Endothelial cell of umbilical vein (primary cell): ENCODE measurements at places on chromosomes 1 and 21.

DNA sequence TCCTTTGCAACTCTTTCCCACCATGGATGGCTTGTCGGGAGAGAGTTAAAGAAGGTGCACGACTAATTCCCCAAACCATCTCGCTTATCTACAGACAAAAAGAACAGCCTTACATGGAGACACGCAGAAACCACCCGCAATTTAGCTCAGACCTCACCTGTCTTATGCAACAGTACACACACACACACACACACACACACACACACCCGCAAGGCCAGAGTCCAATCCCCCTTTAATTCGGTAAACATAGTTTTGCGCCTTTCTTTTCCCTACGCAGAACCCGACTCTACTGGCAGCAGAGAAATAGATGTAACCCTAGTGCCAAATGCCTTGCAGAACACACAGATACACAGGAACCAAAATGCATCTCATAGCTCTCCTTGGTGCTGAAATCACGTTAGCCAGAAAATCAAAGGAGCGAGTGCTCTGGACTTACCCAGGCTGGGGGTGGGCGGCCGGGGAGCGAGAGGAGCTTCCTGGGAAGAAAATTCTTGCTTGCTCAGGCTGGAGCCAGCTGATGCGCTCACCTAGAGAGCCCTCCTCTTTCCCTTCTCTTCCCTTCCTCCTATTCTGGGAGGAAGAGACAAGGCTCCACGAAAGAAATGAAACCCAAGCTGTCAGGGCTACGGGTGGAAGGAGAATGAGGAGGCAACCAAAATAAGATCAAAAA is 470 bp downstream of the TNR start:
- peak; percentile 55 for DNase-seq

DNA sequence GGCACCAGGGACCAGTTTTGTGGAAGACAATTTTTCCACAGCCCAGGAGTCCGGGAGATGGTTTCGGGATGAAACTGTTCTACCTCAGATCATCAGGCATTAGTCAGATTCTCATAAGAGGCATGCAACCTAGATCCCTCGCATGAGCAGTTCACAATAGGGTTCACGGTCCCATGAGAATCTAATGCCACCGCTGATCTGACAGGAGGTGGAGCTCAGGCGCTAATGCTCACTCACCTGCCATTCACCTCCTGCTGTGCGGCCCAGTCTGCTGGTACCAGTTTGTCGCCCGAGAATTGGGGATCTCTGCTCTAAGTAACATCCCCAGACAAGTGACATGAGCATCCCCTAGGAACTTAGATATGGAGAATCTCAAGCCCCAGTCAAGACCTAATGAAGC is 180.7 kb downstream of the COQ8A start:
- no peak for DNase-seq

DNA sequence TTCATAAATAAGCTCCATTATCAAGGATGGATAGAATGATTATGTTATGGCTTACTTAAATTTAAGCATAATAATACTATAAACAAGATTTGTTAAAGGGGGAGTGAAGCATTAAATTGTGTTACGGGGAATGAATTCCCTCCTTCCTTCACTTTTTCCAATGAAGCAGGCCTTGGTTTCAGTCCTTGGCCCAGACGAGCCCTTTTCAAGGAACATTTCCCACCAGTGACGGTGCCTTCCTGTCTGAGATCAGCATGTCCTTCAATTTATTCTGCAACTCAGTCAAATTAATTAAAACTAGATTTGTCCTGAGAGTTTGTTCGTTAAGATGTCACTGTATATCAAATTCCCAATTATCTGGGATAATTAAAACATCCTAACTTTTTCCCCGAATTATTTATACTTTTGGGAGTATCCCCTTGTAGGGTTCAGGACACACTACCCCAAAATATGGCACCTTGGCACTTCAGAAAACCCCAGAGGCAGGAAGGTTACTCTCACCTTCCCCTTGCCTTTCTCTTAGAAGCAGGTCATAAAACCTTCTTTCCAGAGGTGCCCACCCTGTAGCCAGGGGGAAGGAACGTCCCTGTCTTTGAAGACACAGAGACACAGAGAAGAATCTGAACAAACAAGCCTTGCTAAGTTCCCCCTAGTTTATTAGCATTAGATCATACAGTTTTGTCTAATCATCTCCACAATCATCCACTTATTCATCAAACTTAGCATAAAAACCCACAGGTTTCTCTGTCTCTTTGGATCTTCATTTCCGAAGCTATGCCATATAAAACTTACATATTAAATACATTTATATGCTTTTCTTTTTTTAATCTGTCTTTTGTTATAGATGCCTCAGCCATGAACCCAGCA is 86.2 kb upstream of the ARHGAP29 start:
- DNase-seq, result peak; percentile 79

GRCh38 chr1:168441745-168442144 is 102.1 kb downstream of the XCL2 start:
- DNase-seq, result no peak

- DNase-seq, result no peak
These were observed 40.2 kb downstream of the PRSS38 start for GRCh38 chr1:227855687-227856086.

GRCh38 chr1:206505702-206506355 is 1.5 kb upstream of the RASSF5 start:
- DNase-seq, result no peak

DNA sequence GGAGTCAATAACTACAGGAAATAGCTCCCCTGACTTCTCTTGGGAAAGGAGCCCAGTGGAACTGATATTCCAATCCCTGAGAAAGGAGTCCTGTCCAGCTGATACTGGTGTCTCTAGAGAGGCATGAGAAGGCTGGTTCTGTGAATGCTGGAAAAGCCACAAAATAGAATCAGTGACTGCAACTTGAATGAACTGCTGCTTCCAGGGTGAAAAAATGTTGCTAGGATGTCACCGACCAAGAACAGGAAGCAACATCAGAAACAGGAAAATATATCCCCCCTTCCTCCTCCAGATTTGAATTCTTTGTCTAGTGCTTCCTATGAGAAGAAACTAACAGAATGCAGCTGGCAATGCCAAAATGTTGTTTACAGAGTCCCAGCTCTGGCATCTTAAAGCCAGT is 269.3 kb upstream of the LYPLAL1 start:
- peak; percentile 57 for DNase-seq

GRCh38 chr1:33397125-33397506 is 33.8 kb downstream of the PHC2 start:
- no peak for DNase-seq

DNA sequence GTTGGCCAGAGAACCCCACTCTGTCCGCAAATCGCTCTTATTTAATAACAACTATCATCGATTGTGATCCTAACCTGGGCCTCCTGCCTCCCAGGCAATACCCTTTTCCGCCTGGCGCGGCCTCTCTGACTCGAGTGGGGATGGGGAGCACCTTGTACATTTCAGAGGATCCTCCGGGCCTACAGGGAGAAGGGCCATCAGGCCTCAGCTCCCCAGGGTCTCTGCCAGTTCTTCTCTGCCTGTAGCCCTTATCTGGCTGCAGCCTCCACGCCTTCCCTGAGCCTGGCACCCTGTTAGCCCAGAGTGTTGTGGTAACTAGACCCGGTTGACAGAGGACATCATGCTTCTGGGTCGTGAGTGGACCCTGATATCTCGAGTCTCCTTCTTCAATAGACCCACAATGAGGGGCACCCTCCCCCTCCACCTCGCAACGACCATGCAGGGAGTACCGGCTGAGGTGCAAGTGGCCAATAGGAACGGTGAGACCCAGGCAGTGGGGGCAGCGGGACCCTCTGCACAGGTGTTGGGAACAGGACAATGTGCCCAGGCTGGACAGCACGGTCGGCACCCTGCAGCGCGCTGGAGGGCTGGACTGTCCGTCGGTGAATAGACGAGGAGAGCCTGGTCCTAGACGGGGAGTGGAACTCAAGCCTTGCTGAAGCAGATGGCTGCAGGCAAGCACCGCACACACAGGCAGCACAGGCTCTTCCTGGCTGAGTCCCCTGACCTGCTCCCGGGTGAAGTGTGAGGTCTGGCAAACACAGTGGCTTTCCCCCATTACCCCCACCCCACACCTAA is 7.1 kb upstream of the CRYBG2 start:
- DNase-seq, result no peak

DNA sequence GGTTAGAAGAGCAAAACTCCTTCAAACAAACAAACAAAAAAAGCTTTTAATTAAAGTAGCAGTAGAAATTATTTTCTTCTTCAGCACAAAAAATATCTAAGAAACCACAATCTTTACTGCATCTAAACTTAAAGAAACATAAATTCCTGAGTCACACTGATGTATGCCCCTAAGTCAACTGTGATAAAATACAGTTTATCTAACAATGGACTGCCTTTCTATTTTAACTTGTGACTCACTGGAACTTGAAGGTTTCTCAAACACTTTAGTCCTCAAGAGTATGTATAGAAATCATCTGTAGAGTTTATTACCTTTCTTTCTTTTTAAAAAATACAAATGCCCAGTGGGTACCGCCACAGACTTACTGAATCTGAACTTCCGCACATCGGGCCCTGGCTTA is 86.2 kb downstream of the LBR start:
- no peak for DNase-seq

- no peak for DNase-seq
These were observed 41.8 kb upstream of the TTC22 start for GRCh38 chr1:54842963-54843362.

- no peak for DNase-seq
These were observed 50.9 kb upstream of the QSOX1 start for GRCh38 chr1:180103819-180104218.

DNA sequence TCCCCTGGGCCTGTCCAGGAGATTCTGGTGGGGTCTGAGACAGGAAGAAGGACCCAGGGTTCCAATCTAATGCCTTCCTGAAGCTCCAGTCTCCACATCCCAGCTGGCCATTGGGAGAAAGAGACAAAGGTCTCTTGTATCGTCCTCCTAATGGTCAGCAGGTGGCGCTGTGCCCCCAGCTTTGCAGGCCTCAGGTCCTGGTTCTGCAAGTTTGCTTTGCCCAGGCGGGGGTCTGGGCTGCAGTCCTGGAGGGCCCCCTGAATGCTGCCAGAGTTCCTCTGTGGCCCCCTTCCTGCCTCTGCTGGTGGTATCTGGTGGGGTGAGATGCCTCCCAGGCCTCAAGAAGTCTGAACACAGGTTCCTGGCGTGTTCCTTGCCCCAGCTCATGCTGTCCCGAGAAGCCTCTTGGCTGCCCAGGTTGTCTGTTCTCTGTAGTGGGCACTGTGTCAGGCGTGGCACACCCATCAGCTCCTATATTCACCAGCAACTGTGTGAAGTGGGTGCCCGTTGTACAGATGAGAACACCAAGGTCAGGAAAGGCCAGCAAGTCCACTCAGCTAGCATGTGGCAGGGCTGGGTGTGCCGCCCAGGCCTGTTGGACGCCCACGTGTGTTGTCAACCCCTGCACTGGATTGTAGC is 33.8 kb upstream of the CSF3R start:
- peak; percentile 43 for DNase-seq

- DNase-seq, result no peak
These were observed 181.2 kb upstream of the CSF3R start for GRCh38 chr1:36663772-36664430.

GRCh38 chr1:59138402-59138801 is 158.5 kb upstream of the FGGY start:
- no peak for DNase-seq

DNA sequence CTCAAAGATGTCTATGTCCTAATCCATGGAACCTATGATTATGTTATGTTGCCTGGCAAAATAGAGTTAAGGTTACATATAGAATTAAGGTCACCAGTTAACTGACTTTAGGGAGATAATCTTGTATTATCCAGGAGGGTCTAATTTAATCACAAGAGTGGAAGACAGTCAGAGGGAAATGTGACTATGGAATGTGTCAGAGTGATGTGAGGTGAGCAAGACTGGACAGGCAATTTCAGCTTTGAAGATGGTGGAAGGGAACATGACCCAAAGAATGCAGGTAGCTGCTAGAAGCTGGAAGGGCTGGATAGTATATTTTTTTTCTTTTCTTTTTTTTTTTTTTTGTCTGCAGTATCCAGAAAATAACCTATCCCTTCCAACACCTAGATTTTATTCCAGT is 241.7 kb upstream of the NEGR1 start:
- DNase-seq, result no peak

- no peak for DNase-seq
These were observed 3.1 kb downstream of the KIFAP3 start for GRCh38 chr1:170071378-170071777.

GRCh38 chr1:119909890-119910596 is 13.7 kb upstream of the ADAM30 start:
- no peak for DNase-seq

GRCh38 chr1:204446413-204447111 is 34.9 kb upstream of the PPP1R15B start:
- peak; percentile 65 for DNase-seq

DNA sequence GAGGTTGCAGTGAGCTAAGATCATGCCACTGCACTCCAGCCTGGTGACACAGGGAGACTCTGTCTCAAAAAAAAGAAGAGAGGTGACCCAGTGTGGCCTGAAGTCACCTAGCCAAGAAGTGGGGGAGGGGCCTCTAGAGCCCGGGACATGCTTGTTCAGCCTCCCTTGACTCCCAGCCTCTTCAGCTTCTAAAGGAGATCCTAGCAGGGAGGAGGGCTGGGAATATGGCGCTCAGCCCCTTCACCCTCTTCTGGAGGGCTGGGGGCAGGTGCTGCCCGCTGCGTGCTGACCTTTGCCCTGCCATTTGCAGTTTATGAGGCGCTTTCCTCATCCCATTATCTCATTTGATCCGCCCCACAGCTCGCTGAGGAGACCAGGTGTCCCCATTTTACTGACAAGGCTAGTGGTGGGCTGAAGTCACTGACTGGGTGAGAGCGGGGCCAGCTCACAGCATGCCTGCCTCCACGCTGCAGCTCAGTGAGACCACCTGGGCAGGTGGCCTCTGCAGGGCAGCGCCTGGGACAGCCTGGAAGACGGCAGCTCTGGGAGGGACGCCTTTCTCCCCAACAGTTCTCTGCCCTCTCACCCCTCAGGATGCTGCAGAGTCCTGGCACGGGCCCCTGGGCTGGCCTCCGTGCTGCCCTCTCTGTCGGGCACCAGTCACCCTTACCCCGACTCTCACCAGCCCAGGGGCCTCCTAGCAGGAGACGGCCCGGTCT is 7.5 kb downstream of the ELF3 start:
- DNase-seq, result no peak

GRCh38 chr1:25544819-25545218 is 1.4 kb downstream of the LDLRAP1 start:
- DNase-seq, result no peak

DNA sequence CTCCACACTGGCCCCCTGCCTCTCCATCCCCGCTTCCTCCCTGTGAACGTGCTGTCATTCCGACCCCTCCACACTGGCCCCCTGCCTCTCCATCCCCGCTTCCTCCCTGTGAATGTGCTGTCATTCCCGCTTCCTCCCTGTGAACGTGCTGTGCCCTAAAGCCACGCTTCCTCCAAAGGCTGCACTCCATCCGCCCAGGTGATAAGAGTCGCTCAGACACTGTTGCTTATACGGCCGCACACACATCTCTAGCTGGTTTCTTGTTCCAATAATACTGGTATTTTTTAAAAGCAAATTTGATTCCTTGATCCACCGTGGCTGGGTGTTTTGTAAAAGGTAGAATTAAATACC is 39.3 kb upstream of the TSPEAR start:
- DNase-seq, result no peak
